Cortex of kidney (tissue), 1 donor: ENCODE measurements at places on chromosomes 1 and 21.

- DNase-seq, result no peak
These were observed 12.2 kb upstream of the SLC44A3 start for GRCh38 chr1:94807742-94808491.

GRCh38 chr1:214271174-214271858 is 9.6 kb upstream of the SMYD2 start:
- DNase-seq, result no peak

DNA sequence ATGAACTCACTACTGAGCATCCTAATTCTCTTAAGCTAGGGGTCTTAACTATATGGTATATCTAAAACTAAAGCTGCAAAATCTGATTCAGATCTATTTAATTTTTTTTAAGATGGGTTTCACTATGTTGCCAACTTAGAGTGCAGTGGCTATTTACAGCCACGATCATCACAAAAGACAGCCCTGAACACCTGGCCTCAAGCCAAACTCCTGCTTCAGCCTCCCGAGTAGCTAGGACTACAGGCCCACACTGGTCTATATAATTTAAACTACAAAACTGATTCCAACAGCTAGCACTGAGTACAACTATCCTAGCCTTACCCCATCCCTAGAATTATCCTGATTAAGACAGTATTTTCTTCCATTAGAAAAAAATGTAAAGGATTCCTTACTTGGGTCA is 37.1 kb downstream of the EIF4G3 start:
- DNase-seq, result no peak

GRCh38 chr1:75188892-75189291 is 54.7 kb downstream of the LHX8 start:
- no peak for DNase-seq

GRCh38 chr1:153498746-153499145 is 37.0 kb downstream of the S100A6 start:
- no peak for DNase-seq

DNA sequence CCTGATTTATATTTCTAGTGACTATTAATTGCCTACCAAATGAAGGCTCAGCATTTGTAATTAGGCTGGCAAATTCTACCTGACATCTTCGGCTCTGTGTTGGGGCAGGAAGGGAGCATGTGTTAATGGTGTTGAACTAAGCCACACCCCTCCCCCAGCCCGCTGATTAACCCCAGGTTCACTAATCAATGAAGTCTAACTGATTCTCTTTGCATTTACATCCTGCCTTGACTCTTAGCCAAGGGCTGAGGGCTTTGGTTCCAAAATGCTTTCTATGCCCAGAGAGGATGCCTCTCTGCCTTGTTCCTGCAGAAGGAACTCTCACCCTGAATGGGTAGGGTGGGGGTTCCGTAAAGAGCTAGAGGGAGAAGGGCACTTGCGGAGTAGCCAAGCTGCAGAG is 393.1 kb downstream of the CAMTA1 start:
- DNase-seq, result no peak

GRCh38 chr1:226626577-226626956 is 78.0 kb downstream of the STUM start:
- no peak for DNase-seq

- no peak for DNase-seq
These were observed 4.1 kb upstream of the TFAP2E start for GRCh38 chr1:35568975-35569395.

GRCh38 chr1:228750915-228751314 is 15.6 kb downstream of the RHOU start:
- DNase-seq, result no peak

- DNase-seq, result no peak
These were observed 22.7 kb downstream of the KRTAP10-1 start for GRCh38 chr21:44517175-44517899.

- no peak for DNase-seq
These were observed 4.6 kb downstream of the COL9A2 start for GRCh38 chr1:40312238-40313205.

DNA sequence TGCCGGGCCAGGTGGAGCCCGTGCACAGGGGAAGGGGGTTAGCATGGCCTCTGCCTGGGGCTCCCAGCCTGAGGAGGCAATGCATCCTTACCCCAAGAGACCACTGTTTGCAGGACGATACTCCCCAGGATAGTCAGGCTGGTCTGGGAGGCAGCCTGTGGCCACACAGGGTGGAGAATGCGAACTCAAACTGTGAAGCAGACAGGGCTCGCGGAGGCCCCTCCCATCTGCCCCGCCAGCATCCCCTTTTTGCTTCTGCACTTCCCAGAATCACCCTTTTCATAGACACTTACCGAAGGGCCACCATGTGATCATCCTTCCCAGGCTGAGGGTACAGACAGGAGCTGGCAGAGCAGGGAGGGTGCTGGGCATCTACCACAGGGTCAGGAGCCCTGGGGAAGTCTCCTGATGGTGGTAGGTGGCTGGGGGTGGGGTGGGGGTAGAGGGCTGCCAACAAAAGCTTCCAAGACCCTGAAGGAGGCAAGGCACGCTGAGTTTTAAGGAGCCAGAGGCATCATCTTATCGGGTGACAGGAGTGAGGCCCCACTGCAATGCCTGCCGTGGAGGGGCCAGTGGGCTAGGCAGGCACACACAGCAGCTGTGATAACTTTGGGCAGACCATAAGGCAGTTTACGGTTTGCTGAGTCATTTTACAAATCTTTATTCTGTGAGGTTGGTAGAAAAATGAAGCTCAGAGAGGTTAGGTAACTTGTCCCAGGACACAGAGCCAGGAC is 31.3 kb upstream of the BTG2 start:
- no peak for DNase-seq

- no peak for DNase-seq
These were observed 161.1 kb upstream of the COL6A1 start for GRCh38 chr21:45820171-45821091.

DNA sequence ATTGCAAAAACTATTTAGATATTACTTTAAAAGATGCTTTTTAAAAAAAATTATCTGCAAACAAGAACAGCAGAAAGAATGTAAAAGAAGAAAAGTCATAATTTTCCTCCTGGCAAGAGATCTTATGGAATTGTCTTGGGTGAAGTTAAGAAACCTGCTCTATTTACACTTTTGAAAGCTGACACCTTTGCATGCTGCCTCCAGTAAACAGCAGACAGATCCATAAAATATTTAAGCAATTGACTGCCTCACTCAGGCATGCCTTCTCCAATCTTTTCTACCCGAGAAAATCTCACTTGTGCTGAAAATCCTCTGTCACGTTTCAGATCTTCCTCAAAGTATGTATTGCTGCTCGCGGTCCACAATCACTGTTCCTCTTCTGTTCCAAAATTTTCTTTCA is 107.9 kb upstream of the ZP4 start:
- no peak for DNase-seq

GRCh38 chr1:201275253-201275666 is 8.0 kb upstream of the PKP1 start:
- DNase-seq, result no peak

GRCh38 chr1:27601321-27601770 is 2.6 kb downstream of the AHDC1 start:
- DNase-seq, result no peak

DNA sequence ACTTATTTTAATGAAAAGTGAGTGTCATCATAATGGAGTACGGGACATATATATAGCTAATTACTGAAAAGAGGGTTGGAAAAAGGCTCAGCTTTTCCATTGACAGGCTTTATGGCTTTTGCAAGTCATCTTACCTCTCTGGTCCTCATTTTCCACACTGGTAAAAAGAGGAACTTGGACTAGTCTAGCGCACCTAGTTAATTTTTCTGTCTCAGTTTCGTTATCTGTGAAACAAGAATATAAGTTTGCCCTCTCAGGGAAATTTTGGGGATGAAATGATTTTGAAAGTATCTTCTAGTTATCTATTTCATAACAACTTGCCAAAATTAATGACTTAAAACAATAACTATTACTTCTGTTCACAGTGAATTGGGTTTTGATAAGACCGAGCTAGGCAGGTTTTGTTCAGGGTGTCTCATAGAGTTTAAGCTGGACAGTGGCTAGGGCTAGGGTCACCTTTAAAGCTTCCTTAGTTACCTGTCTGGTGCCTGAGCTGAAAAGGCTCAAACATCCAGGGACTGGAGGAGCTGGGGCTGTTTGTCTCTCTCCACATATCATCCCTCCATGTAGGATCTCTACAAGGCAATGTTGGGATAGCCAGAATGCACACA is 91.7 kb downstream of the TYW3 start:
- no peak for DNase-seq

GRCh38 chr1:4004635-4005430 is 104.8 kb upstream of the C1orf174 start:
- no peak for DNase-seq

GRCh38 chr1:58814251-58815068 is 30.6 kb upstream of the JUN start:
- no peak for DNase-seq

GRCh38 chr21:38922474-38923235 is 116.9 kb downstream of the ETS2 start:
- DNase-seq, result no peak

- DNase-seq, result no peak
These were observed 12.9 kb downstream of the MIIP start for GRCh38 chr1:12032161-12032621.

- no peak for DNase-seq
These were observed 63.0 kb downstream of the VCAM1 start for GRCh38 chr1:100782473-100783039.

DNA sequence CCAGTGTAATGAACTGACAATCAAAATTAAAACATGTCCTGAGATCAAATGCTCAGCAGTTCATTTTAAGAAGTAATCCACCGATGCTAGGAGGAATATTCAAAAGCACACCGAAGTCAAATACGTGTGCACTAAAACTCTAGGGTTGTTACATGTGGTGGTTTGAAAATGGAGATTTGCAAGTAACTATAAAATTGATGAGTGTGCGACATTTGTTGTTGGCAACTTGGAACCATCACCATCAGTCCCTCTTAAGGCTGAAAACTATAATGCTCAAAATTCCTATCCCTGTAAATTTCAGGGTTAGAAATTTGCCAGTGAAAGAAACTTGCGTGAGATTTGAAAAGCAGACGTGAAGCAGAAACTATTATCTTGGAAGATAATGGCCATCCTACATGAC is 13.3 kb upstream of the SGIP1 start:
- no peak for DNase-seq

- DNase-seq, result no peak
These were observed 82.2 kb upstream of the BCAR3 start for GRCh38 chr1:93763704-93764365.

GRCh38 chr1:206469411-206469932 is 804 bp upstream of the IKBKE start:
- DNase-seq, result no peak

DNA sequence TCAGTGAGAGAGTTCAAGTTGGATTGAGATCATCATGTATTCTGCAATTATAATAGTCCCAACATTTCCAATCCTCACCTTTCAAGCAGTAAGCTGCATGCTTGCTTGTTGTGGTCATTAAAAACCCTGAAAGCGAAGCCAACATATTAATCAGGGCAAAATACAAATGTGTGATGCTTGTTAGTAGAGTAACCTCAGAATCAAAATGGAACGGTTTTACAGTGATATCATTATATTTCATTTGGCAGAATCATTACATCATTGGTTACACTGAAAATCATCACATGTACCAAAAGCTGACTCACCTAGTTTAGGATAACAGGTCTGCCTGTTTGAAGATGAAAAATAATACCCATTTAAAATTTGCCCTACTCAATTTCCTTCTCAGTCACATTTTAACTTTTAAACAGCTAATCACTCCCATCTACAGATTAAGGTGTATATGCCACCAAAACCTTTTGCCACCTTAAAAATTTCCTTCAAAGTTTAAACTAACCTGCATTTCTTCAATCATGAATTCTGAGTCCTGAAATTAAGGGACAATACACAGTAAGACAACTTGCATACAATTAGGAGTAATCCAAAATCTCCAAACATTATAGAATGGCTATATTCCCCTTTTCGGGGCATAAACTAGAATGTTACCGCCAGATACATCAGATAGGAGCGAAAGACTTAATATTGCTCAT is 3.5 kb downstream of the GAS5 start:
- no peak for DNase-seq

DNA sequence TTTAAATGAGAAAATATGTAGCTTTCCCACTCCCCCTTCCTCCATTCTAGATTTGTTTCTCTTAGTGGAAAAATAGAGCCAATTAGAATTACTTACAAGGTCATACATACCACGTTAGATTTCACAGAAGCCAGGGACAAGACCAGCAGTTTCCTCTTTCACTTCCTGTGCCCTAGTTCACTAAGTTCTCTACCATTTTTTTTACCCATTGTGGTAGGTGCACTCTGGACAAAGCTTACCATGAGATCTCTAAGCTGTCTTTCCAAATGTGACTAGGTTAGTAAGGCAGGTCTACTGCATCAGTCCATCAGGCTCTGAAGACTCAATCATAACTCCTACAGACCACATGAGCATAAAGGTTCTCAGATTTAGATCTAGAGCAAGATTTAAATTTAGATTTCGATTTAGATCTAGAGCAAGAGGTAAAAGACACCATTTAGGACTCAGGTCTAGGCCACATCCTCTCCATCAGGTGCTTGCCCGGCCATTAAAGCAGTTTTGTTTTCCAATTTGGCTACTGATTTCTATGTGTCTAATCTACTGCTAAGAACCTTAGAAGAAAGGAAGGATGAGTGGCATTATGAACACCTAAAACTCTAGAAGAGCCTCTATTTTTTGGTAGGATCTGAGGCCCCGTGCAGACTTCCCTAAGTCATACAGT is 235.3 kb downstream of the FAF1 start:
- no peak for DNase-seq

DNA sequence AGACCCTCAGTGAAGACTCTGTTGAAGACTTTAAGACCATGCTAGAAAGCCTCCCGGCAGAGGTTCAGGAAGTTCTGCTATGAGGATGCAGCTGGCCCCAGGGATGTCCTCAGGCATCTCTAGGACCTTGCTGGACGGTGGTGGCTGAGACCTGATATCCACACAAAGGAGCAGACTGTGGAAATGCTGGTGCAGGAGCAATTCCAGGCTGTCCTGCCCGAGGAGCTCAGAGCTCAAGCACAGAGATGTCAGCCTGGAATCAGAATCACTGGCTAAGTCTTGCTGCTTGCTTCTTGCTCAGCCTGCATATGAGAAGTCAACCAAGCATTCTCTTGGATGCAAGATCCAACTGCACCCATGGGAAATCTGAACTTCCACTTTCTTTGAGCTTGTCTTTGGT is 22.0 kb upstream of the CDC42 start:
- DNase-seq, result no peak

DNA sequence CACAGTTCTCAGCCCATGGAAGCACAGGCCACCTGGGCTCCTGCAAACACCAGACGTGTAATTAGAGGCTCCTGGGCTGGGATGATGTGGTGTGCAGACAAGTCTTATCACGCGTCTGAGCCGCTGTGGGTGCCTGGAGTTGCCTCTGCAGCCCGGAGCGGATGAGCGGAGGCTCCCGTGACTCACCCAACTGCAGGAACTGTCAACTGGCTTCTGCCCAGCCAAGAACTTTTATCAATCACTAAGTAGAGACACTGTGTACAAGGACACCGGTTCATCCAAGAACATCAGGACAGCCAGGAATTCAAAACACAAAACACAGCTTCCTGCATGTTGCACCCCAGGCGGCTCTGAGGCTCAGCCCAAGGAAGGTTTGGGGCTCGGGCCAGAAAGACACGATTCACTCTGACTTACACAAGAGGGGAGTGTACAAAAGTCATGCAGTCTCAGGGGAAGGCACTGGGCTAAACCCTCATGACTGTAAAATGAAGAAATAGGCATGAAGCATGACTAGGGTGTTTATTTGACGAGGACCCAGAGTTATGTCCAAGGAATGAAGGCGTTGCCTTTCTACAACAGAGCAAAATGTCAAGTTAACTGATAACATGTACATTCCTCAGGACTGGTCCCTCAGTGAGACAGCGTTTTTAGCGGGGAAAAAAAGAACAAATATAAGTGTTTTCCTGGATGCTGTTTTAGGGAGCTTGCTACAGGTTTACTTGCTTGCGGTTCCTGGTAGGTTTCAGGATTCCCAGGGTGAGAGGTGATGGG is 21.1 kb downstream of the ERRFI1 start:
- DNase-seq, result no peak
